ENCODE measurements at places on chromosomes 1 and 21.

DNA sequence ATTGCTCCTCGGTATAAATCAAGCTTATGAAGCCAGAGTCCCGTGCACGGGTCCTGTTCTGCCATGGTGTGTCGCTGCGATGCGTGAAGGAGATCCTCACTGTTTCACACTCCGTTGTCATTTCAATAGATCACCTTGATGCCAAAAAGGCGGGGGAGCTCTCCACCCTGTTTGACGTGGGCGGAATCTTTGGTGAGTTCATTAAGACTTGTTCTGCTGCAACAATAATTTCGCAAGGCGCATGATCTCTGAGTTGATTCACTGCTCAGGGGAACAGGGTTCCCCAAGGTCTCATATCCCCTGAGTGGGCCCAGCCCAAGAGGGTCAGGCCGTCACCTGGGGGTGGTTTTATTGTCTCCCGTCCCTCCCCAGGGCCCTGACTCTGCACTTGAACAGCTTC is 50.0 kb downstream of the SLC37A1 start:
- peak; percentile 6 for DNase-seq

DNA sequence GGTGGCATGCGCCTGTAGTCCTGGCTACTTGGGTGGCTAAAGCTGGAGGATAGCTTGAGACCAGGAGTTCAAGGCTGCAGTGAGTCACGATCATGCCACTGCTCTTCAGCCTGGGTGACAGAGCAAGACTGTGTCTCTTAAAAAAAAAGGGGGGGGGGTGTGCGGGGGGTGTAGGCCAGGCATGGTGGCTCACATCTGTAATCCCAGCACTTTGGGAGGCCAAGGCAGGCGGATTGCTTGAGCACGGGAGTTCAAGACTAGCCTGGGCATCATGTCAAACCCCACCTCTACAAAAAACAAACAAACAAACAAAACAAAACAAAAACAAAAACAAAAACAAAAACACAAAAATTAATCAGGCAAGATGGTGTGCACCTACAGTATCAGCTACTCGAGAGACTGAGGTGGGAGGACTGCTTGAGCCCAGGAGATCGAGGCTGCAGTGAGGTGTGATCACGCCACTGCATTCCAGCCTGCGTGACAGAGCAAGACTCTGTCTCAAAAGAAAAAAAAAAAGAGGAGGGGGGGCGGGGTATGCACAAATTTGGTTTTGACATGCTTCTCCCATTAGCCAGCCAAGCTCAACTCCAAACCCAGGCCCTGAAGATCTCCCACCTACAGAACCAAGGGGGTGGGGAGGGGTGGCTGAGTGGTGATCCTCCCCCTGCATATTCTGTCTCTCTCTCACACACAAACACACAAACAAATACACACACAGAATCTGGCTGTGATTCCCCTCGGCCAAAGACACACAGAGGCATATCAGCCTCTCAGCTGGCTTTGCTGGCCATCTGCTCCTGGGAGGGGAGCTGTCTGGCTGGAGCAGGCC is 3.1 kb downstream of the PTAFR start:
- DNase-seq: no peak

DNA sequence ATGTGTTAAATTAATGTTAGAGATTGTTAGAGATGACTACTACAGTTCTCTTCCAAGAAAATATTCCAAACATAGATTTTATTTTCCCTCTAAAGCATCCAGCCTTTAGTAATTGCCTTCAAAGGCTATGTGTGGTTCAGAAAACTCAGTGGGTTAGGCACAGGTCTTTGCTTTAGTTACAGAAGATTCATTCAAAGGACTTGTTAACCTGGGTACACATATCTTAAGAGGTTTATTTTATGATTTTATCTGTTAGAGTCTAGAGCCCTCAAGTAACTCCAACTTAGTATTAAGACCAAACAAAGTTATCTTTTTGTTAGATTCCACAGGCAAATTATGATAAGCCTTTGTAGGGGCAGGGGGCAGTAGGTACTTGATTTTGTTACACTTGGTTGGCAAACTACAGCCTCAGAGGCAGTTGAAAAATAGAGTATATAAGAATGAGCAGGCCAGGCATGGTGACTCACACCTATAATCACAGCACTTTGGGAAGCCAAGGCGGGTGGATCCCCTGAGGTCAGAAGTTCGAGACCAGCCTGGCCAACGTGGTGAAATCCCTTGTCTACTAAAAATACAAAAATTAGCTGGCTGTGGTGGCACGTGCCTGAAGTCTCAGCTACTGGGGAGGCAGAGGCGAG is 37.9 kb downstream of the CXADR start:
- no peak for DNase-seq

DNA sequence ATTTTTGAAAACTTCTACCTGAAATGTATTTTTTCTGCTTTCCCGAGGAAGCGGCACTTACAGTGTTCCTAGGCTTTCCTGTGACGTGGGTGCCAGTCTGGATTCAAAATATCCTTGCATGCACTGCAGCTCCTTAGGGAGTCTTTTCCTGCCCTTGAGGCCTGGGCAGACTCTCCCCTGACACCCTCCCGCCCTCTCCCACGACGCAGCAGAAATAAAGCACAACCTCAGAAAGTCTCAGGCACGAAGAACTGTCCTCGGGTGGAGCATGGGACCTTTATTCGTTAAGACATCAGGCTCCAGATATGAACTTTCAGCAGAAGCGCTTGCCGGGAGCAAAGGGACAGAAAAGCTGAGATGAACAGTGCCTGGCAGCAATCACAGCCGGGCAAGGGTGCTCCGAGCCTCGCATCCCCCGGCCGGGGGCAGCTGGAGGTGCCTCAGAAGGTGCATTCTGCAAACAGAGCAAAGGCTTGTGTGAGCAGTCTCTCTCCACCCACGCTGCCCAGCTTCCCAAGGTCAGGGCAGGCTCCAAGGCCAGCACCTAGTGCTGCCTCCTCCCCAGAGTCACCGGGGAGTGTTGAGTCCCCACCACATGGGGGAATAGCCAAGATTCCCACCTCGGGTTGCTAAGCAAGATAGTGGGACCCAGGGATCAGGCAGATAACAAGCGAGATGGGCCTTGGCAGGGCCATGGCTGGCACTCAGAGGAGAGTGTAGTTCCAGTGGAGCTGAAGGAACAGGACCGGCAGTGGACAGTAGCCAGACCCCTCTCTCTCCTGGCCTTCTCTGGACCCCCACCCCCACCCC is 3.2 kb downstream of the TFF3 start:
- no peak for DNase-seq

- no peak for DNase-seq
Observed at GRCh38 chr21:43194303-43195120, 25.7 kb downstream of the CRYAA start.

GRCh38 chr1:50023292-50024159 is at the start of gene AGBL4:
Gene AGBL4, minus strand, starts transcription at chr1:50023954.
- DNase-seq: no peak

DNA sequence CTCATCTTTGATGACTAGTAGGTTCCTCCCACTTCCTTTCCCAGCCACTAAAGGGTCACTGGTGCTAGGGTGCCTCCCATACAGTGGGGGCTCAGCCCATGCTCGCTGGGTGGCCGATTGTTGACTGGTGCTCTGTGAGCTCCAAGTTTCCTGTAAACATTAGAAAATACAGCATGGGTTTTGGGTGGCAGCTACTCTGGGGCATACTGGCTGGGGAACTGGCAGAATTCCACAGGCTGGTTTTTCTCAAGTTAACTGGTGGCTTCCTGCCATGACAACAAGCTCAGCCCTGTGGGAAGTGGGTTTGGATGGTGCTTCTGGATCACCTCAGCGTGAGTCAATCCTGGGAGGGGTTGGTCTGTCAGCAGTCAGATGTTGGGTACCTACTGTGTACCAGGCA is 28.7 kb upstream of the CRNN start:
- DNase-seq: no peak

GRCh38 chr1:177246710-177247580 is 76.2 kb downstream of the BRINP2 start:
- DNase-seq: peak; percentile 27

GRCh38 chr1:27554759-27555699 is 48.9 kb downstream of the AHDC1 start:
- no peak for DNase-seq

GRCh38 chr1:2381741-2382620 is 9.4 kb downstream of the MORN1 start:
- peak; percentile 82 for DNase-seq

DNA sequence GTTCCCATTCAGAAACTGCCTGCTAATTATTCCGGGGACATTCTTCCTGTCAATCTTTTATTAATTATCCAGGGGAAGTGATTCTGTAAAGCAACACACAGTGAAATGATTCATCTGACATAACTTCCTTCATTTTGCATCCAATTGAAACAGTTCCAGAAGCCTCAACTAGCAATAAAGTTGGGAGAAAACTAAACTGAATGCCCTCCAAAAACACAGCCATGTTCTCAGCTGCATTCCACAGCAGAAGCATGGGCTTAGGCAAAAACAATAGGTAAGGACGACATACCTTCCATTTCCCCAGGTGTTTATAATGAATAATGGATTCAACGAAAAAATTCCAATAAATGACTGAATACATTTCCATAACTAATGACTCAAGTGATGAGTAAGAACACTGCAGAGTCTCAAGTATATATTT is 36.9 kb upstream of the TARBP1 start:
- peak; percentile 48 for DNase-seq

DNA sequence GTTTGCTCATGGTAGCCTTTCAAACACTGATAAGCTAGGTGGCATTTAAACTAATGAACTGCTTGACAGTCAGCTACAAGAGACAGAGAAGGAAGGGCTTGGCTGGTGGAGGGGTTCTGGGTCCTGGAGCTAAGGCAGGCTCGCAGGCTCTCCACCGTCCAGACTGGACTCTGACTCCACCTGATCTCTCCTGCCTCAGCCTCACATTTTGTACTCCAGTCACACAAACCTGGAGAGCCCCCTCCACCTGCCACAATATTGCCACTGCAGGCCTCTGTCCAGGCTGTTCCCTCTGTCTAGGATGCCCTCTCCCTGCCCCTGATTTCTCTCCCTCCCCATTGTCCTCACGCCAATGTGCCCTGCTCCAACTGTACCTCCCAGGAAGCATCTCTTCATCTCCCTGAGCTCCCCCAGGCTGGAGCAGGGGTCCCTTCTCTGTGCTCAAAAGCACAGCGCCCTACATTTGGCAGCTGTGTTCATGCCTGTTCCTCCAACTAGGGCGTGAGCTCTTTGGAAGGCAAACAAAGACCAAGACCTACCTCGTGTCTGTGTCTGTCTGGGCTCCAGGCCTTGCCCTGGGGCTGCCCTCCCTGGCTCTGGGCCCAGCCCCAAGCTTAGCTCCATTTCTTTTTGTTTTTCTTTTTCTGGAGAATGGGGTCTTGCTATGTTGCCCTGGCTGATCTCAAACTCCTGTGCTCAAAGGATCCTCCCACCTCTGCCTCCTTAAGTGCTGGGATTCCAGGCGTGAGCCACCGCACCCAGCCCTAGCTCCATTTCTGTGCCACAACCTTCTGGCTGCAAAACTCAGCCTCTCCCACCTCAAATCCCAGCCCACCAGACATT is 2.9 kb downstream of the TIE1 start:
- no peak for DNase-seq

DNA sequence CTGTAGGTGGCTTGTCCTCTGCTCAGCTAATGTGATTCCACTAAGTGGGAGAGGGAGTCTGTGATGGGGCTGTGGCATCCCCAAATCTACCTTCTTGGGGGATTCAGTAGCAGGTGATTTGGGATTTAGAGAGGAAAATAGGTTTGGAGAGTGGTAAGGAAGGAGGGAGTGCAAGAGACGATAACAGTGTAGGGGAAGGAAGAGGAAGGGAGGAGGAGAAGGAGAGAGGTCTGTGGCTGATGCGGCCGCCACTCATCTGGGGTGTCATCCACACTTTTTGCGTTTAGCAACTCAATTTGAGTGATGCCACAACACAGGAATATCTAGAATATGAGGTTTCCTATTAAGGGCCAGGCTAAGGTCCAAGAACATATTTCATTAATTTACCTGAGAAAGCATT is 23.8 kb upstream of the PCP4 start:
- DNase-seq: no peak

DNA sequence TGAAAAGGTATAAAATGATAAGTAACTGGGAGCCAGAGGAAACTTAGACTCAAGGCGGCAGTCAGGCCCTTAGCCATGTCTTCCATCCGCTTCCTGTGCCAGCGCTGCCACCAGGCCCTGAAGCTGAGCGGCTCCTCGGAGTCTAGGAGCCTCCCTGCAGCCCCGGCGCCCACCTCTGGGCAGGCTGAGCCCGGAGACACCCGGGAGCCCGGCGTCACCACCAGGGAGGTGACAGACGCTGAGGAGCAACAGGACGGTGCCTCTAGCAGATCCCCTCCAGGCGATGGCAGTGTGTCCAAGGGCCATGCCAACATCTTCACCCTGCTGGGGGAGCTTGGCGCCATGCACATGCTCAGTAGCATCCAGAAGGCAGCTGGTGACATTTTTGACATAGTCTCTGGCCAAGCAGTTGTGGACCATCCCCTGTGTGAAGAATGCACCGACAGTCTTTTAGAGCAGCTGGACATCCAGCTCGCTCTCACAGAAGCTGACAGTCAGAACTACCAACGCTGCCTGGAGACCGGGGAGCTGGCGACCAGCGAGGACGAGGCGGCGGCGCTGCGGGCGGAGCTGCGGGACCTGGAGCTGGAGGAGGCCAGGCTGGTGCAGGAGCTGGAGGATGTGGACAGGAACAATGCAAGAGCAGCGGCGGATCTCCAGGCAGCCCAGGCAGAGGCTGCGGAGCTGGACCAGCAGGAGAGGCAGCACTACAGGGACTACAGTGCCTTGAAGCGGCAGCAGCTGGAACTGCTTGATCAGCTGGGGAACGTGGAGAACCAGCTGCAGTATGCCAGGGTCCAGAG is at the start of gene BECN2:
BECN2 (plus strand) TSS at position 76 of the 803 bp plus-strand sequence; CDS start at position 76, 0 bp downstream.
- DNase-seq: peak; percentile 11

- DNase-seq: no peak
Observed at GRCh38 chr1:66405061-66405460, 128.9 kb upstream of the SGIP1 start.

DNA sequence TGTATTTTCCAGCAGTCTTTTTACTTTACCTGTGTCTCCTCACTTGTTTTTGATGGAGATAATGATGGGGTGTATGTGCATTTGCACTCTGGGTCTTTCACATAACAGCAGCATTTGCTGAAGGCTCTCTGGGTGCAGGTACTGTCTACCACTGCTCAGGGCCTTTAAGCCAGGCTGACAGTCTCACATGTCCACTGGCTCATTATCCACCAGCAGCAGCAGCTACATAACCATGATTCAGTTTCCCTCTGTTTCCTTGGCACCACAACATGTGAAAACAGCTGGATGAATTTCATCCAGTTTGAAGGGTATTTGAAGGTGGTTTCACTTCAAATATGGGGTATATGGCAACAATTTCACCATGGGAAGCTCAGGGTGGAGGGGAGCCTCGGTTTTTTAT is 41.2 kb upstream of the ROR1 start:
- DNase-seq: peak; percentile 16

- DNase-seq: no peak
Observed at GRCh38 chr1:119397986-119398385, 17.0 kb upstream of the HSD3B2 start.

GRCh38 chr1:86335916-86336315 is 60.2 kb downstream of the ODF2L start:
- no peak for DNase-seq
